ENCODE measurements at places on chromosomes 12 and 14.
A peak's percentile ranks its signal among the peaks of the same experiment; 100 is the strongest.

GRCh38 chr12:67512061-67512460 is 136.5 kb upstream of the DYRK2 start:
- DNase-seq = no peak

GRCh38 chr12:40980427-40980961 is 207.6 kb upstream of the PDZRN4 start:
- DNase-seq = no peak

DNA sequence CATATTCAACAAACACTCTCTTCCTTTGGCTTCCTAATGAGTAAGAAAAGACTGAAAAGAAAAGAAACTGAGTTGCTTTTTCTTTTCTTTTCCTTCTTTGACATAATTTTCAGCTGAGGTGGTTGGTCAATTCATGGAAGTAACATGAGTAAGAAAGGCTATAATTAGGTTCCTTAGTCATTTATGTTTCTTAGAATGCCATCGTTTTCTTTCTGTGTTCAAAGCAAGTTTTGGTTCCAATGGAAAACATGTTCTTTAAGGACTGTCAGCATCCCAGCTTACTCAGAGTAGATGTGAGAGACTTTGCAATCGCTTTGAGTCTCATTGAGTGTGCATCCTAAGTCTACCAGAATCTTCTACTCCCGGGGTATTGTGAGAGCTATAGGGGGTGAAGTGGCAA is 882.4 kb downstream of the DIO2 start:
- no peak for DNase-seq

GRCh38 chr12:107344035-107344808 is 250.9 kb upstream of the CRY1 start:
- DNase-seq = no peak

DNA sequence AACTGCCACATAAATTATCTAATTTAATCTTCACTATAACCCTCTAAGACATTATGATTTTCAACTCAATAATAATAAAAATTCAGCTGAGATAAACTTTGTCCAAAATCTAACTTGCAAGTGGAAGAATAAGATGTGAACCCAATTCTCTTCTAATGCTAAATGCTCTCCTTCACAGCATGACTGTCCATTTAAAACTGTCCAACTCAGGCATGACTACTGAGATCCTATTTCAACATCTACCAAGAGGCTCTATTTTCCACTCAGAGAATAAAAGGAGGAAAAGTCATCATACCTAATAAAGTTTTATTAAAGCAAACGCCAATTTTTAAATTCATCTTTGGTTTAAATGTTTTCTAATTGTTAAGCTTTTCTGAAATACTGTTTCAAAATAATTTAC is 183.6 kb downstream of the MED13L start:
- no peak for DNase-seq

GRCh38 chr12:105041186-105041585 is 43.1 kb downstream of the ALDH1L2 start:
- DNase-seq = no peak

DNA sequence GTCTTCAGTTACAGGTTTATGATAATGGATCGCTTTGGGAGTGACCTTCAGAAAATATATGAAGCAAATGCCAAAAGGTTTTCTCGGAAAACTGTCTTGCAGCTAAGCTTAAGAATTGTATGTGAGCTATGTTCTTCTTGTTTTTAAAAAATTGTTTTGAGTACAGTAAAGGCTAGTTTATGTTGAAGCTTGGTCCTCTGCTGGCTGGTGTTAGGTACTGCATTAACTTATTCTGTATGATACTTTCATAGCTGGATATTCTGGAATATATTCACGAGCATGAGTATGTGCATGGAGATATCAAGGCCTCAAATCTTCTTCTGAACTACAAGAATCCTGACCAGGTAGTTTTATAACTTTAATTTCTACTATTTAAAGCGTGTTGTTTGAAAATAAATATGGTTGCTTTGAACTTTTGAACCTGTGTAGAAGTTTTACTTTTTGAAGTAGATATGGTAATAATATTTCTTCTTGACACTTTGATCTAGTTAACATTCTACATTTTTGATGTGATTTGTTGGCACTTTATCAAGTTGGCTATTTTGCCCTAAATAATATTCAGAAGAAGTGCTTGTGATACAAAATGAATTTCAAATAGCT is 55.7 kb downstream of the VRK1 start:
- no peak for DNase-seq

GRCh38 chr14:55454264-55455002 is 14.0 kb upstream of the TBPL2 start:
- no peak for DNase-seq

DNA sequence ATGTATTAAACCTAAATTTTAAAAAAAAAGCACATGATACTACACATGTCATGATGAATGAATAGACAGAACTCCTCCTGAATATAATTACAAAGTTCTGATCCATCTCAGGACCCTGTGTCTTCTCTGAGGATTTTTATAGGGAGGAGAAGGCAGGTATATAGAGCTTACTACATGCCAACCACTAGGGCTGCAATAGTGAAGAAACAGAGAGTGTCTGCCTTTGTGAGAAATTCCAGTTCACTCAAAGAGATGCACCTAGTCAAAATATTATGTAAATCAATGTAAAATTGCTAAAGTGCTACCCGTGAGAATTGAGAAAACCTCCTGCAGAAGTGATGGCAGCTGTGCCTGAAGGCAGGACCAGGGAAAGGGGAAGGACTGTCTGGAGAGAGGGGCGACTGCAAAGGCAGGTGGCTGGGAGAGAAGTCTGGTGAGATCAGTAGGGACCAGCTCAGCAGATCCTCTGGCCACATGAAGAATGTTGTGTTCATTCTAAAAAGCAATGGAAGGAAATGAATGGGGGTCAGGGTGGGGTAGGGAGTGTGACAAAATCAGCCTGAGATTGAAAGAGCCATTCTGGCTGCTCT is 15.1 kb downstream of the ABHD4 start:
- no peak for DNase-seq

GRCh38 chr12:8037947-8038346 is 5.4 kb downstream of the FOXJ2 start:
- no peak for DNase-seq

DNA sequence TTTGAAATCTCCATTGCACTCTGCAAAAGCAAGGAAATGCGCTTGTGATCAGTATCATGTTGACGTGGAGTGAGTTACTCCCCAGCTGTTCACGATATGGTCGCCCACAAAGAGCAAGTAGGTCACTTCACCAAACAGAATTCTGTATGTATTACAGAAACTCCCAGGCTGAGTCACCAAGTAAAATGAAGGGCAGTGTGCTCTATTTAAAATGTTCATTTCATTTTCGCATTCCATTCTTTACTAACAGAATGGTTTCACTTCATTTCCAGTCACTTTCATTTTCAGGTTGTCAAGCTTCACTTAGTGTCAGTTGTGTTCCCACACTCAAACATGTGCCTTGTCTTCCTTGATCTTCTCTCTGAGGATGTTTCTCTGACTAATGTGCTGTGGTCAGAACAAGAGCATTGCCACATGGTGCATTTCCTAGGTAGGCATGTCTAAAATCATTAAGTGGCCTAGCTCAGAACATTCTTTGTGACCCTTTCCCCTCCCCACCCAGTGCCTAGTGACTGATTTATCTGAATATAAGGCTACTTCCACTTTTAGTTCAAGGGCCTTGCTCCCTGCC is 391.2 kb downstream of the RAD51B start:
- DNase-seq = no peak

- no peak for DNase-seq
Observed at GRCh38 chr14:86602263-86602662, 1072.3 kb downstream of the FLRT2 start.

DNA sequence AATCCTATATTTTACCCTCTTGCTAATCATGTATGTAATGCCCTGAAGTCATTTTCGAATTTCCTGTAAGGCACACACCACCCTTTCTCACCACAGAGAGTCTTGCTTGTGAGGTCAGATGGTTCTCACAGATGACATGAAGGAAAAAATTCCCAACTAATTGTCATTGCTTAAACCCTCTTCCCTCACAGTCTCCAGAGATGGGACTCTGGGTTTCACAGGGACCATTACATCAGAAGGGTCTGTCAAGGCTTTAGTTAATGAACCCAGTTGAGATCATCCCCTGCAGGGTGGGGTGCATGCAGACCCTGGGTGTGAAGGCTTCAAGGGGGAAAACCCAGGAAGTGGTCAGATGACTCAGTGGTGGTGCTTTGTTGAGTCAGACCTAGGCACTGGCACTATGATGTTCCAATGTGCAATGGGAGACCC is 229.6 kb downstream of the BCAT1 start:
- DNase-seq = peak; percentile 8

GRCh38 chr12:49980501-49981349 is 8.0 kb downstream of the AQP6 start:
- DNase-seq = no peak

DNA sequence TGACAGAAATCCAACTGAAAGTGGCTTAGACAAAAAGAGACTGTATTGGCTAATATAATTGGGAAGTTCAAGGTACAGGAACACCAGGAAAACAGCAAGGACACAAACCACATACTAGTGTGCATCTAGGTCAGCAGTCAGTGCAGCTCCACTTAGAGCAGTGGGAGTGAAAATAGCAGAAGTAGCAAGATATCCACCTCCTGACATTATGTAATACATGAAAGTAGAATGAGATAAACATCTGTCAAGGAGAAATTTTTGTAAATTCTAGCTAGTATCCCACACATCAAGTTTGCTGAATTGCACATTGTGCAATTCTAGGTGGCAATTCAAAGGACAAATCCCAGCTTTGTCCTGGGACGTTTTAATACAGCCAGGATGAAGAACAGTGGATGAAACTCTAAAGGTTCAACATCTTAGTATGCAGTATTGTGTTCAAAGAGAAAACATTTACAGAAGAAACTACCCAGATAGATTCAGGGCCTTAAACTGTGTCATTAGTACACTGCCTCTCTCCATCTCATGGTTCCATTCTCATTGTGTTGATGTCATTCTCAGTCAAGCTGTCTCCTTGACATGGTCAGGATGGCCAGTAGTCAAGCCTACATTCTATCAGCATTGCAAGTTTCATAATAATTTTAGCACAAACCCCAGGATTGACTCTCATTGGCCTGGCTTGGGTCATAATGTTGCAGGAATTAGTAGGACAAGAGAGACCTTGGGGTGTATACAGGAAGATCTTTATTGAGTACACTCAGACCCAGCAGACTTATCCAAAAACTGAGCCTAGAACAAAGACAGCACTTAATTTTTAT is 56.8 kb downstream of the SDR9C7 start:
- no peak for DNase-seq

- DNase-seq = no peak
Observed at GRCh38 chr14:61504901-61505300, 183.5 kb downstream of the PRKCH start.

DNA sequence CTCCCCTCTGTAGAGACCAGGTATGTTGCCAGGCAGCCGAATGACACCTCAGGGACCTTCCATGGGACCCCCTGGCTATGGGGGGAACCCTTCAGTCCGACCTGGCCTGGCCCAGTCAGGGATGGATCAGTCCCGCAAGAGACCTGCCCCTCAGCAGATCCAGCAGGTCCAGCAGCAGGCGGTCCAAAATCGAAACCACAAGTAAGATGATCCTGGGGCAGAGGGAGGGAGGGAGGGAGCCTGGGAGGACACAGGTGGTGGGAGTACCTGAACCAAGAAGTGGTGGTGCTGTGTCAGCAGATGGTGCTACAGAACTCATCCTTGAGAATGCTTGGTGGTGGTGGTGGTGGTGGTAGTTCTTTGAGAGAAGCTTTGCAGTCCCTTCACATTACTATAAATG is 1.0 kb downstream of the SMARCD1 start:
- no peak for DNase-seq

DNA sequence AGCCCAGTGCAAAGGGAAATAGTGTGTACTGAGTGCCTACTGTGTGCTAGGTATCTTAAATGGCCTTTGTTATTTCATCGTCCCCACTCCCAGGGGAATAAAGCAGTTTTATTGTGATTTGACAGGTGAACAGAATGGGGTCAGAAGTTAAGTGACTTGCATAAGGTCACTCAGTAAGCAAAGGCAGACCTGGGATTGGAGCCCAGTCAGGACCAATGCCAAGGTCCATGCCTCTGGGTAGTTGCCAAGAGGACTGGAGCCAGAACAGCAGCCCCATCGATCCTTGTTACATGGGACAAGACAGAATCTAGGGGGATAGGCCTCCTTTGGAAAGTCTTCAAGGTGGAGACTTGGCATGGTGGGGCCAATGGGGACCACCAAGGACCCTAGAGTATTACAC is 227.4 kb upstream of the PWP1 start:
- no peak for DNase-seq

DNA sequence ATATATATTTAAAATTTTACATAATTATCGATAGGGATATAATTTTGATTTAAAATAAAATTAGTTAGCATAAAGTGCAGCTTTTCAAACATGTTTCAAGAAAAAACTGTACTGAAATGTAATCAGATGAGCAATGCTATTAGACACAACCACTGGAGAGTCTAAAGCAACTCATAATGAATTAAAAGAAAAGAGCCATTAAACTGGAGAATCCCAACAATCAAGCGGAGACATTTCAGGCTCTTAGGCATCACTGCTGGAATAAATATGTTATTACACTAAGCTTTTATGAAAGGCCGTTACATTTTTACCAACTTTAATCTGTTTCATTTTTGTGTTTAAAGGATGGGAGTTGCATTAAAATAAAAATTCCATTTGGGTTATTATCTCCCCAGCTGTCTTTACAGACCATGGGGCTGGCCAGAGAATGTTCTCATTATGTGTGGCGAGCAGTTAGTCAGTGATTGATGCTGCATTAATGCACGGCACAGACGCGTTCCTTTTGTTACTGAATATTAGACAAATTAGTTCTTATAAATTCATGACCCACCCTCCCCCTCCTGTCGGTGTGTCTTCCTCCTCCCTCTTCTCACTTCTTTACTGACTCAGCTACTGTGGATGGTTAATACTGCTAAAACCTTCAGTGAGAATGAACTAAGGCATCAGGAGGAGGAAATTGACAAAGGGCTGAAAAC is 156.8 kb downstream of the PDZRN4 start:
- no peak for DNase-seq
